Posterior cingulate gyrus (tissue), 11 donors: ENCODE measurements at places on chromosomes 16 and 17.

DNA sequence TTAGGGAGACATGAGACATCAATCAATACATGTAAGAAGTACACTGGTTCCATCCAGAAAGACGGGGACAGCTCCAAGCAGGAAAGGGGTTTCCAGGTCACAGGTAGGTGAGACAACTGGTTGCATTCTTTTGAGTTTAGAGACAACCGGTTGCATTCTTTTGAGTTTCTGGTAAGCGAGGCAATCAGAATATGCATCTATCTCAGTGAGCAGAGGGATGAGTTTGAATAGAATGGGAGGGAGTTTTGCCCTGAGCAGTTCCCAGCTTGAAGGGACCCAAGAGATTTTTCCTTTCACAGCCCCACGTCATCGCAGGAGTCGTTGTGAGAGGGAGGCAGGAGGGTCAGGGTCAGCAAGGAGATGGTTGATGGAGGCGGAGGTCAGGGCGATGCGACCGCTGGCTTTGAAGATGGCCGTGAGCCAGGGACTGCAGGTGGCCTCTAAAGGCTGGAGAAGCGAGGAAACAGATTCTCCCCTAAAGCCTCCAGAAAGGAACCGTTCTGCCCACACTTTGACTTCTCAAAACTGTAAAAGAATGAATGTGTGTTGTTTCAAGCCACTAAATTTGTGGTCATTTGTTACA, 36.5 kb downstream of the IRF8 start:
- no peak for DNase-seq

GRCh38 chr16:86854626-86855294, 276.4 kb downstream of the FOXL1 start:
- no peak for DNase-seq

DNA sequence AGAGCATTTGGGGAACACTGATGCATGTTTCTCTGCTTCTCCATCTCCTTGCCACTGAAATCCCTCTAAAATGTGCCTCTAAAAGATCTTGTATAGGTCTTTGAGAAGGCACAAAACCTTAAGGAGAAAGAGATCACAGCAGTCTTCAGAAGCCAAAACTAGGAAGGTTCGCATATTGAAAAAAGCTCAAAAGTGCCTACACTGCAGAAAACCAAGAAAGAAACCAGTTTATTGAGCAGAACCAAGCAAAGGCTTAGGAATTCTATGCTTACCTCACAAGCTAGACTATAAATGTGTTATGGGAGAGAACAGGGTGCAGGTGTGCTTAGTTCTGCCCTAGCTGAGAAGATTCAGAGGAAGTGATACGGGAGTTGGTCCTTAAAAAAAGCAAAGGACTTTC, 16.6 kb downstream of the DGKE start:
- DNase-seq: no peak

DNA sequence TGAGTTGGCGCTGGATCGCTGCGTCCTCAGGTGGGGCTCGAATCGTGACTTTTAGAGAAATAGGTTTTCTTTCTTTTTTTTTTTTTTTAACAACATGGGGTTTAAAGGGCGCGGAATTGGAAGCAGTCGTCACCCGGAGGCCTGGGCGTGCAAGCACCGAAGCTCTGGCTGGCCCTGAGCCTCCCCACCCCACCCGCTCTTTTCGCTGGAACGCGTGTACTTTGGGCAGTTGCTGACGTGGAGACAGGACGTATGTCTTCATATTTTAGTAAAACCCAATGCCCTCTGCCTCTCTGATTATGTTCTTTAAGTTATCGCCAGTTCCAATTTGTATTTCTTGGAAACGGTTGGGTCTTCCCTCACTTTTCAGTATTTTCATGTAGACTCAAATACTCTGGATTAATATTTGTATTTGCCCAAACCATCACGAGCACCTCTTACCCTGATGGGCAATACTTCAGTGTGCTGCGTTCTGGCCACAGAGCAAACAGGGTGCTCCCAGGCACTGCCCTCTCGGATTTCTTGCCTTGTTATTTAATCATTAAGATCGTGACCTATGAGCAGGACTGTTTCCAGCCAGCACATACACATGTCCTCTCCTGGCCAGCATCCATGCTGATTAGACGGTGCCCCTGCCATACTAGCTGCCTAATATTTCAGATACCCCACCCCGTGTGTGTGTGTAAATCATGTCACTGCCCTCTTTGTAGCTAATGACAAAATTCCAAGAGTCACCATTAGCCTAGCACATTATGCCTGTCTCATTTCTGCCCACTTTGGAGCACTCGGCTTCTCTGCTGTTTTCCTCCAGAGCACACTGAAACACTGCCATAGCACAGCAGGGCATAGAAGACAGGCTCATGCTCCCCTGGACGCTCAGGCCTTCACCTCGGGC, 805 bp upstream of the C16orf95 start:
- peak; percentile 38 for DNase-seq

DNA sequence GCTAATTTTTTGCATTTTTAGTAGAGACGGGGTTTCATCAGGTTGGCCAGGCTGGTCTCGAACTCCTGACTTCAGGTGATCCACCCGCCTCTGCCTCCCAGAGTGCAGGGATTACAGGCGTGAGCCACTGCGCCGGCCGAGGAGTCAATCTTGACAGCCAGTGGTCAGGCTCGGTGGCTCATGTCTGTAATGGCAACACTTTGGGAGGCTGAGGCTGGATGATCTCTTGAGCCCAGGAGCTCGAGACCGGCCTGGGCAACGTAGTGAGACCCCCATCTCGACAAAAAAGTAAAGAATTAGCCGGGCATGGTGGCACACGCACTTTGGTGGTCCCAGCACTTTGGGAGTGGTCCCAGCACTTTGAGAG, 608 bp upstream of the PGS1 start:
- no peak for DNase-seq

- DNase-seq: no peak
These were observed 141.1 kb downstream of the NTN1 start for GRCh38 chr17:9162275-9162985.

DNA sequence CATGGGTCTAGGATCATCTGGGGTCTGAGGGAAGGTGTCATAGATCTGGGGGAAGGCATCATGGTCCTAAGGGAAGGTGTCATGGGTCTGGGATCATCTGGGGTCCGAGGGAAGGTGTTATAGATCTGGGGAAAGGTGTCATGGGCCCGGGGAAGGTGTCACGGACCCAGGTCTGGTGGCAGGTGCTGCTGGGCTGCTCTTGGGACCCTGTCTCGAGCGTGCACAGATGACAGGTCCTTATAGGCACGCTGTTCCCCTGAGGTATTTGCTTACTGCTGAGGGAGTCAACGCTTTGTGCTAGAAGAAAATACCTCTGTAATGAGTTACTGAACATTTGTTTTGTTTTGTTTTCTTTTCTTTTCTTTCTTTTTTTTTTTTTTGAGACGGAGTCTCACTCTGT, 1.4 kb downstream of the RAB40C start:
- no peak for DNase-seq

DNA sequence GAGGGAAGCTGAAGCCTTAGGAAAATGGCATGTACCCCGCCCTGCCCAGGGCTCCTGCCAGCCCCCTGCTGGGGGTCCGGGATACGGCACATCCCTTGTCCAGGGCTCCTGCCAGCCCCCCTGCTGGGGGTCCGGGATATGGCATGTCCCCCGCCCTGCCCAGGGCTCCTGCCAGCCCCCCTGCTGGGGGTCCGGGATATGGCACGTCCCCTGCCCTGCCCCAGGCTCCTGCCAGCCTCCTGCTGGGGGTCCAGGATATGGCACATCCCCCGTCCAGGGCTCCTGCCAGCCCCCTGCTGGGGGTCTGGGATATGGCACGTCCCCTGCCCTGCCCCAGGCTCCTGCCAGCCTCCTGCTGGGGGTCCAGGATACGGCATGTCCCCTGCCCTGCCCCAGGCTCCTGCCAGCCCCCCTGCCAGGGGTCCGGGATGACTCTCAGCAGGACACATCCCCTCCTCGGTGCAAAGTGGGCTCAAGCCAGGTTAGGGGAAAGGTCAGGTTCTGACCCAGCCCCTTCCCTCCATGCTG, 43.2 kb downstream of the RPH3AL start:
- DNase-seq: no peak

- DNase-seq: no peak
These were observed 54.6 kb downstream of the STX8 start for GRCh38 chr17:9521062-9521461.
